ENCODE measurements at places on chromosomes 3 and 15.

- DNase-seq = no peak
Observed at GRCh38 chr3:40211579-40211978, 97.9 kb upstream of the EIF1B start.

GRCh38 chr3:51943451-51944391 lies 1.6 kb downstream of the PARP3 start:
- no peak for DNase-seq

GRCh38 chr3:127404221-127405009 lies 116.6 kb upstream of the PRR20G start:
- DNase-seq = no peak

- DNase-seq = no peak
Observed at GRCh38 chr15:72201391-72201921, 3.9 kb upstream of the GRAMD2A start.

- DNase-seq = no peak
Observed at GRCh38 chr3:99128725-99129505, 227.4 kb upstream of the DCBLD2 start.

DNA sequence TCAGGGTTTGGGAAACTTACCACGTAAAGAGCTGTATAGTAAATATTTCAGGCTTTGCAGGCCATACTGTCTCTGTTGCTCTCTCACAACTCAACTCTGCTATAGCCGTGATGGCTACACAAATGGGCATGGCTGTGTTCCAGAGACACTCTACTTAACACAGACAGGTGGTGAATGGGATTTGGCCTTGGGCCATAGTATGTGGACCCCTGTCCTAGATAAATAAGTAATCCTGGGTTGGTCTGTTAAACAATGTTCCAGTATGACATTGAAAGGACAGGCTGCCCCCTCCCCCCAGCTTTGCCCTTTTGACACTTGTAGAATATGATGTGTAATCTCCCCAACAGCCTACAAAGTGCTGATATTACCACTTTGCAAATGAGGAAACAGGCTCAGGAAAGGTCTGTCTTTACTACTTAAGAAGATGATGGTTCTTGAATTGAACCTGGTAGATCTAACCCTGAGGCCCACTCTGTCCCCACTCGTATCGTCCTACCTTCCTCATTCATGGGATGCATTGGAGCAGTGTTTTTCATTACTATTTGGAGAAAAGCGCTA lies 38.4 kb downstream of the SLCO3A1 start:
- DNase-seq = peak; percentile 69

DNA sequence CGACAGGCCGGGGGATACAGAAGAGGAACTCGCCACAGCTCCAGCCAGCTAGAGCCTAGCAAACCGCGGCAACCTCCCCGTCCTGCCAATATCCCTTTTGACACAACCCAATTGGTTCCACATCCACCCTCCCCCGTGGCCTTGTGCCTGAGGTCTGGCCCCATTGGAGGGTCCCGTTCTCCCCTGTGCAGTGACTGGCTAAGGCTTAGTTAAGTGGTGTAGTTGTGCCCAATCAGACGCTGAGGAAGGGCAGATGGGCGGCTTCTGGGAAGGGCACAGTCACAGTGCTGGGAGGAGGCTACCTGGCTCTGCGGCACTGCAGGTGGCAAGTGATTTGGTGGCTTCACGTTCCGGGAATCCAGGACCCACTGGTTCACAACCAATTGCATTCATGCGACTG lies 78.6 kb downstream of the SNRK start:
- no peak for DNase-seq

DNA sequence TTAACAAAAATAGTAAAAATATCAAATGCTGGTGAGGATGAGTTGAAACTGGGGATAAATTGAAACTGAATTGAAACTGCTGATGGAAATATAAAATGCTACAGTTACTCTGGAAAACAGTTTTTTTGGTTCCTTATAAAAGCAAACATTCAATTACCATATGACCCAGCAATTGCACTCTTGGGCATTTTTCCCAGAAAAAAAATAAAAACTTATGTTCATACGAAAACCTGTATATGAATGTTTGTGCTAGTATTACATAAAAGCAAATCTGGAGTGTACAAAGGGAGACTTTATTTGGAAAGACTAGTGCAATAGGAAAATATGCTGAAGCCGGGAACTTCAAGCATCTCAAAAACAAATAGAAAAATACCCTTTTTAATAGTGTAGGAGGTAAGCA lies 857.9 kb upstream of the CADM2 start:
- no peak for DNase-seq

- no peak for DNase-seq
Observed at GRCh38 chr15:71072423-71072822, 42.8 kb upstream of the THSD4 start.

GRCh38 chr3:103600844-103601243 lies 1166.0 kb downstream of the ZPLD1 start:
- no peak for DNase-seq

- no peak for DNase-seq
Observed at GRCh38 chr3:117811786-117812185, 1102.2 kb downstream of the TUSC7 start.

DNA sequence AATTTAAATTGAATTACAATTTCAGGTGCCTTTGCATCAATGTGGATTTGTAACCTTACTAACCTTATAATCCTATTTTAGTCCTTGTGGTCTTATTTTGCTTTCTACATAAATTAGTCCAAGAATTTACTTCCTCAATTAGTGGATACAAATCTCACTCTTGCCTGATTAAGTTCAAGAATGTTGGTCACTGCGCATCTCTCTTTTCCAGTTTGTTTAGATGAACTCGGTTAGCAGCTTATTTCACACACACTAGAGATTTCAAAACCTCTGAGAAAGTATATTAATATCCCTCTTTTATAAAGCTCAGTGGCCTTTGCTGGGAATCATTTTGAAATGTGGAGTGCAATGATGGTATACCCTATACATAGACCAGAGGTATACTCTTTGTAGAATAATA lies 243.4 kb downstream of the DTWD1 start:
- no peak for DNase-seq

- DNase-seq = no peak
Observed at GRCh38 chr3:168134931-168135330, 39.2 kb upstream of the GOLIM4 start.

DNA sequence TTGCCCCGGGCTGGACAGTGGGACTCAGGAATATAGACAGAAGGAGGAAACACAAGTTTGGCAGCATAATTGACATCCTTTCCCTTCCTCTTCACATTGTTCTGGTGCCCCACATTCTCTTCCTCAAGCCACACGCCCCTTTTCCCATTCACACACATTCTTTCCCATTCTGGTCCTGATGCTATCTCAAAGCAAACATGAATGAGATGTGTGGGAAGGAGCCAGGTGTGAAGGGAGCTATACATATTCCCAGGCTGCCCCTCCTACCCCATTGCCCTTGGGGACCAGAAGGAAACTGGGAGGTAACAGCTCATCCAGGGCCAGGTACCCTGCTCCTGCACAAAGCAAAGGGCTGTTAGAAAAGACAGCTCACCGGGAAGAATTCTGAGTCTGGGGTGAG lies 23.4 kb upstream of the CLK3 start:
- DNase-seq = no peak

DNA sequence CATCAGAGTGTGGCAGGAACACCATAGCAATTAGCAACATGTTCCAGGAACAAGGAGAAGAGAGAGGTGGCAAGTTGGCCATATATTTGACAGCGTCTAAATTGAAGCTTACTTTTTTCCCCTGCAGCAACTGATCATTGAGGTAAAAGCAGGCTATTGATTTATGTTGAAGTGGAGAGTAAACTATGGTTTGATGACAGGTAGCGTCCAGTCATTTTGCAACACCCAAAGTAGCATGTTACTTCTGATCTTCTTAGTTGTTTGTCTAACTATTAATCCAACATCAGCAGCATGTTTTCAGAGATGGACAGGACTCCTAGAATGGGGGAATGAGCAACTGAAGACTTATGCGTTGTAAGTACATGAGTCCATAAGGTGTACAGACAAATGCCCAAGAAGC lies 225.8 kb downstream of the ZPLD1 start:
- no peak for DNase-seq

- DNase-seq = no peak
Observed at GRCh38 chr3:9778143-9779074, 8.7 kb upstream of the CAMK1 start.

- DNase-seq = no peak
Observed at GRCh38 chr3:61645148-61645547, 83.8 kb downstream of the PTPRG start.

GRCh38 chr3:137987723-137988122 lies 22.2 kb upstream of the CLDN18 start:
- no peak for DNase-seq

- no peak for DNase-seq
Observed at GRCh38 chr3:59450946-59451763, 401.3 kb upstream of the CFAP20DC start.

- no peak for DNase-seq
Observed at GRCh38 chr15:56351353-56351752, 13.9 kb upstream of the TEX9 start.

DNA sequence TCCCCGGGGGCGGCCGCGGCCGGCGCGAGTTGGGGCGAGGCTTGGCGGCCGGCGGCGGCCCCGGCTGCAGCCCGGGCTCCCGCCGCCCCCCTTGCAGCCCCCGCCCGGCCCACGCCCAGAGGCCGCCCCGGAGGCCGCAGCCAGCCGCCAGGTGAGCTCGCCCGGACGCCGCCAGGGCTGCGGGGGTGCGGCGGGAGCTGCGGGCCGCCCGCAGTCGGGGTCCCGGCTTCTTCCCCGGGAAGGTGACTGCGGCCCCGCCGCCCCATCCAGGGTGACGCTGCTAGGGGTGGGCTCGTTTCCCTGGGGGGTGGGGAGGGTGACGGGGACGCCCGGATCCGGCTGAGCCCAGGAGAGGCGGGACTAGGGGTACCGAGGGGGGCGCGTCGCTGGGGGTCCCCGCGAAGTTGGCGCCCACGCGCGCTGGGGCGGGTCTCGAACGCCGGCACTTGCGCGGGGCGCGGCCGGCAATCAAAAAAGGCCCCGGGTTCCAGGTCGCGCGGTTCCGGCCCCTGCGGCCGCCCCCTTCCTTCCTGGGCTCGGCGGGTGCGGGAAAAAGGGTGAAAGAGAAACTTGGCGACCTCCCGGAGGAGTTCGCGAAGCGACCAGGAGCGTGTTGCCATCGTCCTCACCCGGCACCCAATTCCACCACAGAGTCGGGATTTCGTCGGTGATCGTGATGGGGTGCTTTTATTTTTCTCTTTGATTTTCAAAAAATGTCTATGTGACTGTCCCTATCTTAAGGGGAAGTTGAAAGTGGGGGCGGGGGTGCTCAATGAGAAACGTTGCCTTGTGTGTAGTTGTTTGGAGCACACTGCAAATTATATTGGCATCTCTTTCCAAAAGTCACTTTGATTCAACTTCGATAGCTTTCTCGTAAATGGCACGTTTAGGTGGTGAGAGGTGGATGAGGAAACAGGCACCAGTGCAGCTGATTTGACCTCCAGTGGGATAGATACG lies 619 bp downstream of the ATXN7 start:
- no peak for DNase-seq

GRCh38 chr15:31016446-31016915 lies 25.1 kb upstream of the MTMR10 start:
- no peak for DNase-seq

DNA sequence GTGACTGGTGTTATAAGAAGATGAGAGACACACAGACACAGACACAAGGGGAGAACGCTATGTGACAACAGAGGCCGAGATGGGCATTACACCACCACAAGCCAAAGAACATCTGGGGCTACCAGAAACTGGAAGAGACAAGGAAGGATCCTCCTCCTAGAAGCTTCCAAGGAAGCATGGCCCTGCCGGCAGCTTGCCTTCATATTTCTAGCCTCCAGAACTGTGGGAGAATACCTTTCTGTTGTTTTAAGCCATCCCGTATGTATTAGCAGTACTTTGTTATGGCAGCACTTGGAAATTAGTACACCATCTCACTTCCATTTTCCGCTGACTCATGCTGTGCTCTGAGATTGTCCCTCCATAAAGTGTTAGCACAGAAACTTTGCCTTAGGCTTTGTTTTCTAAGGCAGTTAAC lies 38.7 kb upstream of the CA12 start:
- DNase-seq = no peak

GRCh38 chr15:59373215-59373614 lies 544 bp upstream of the MYO1E start:
- DNase-seq = no peak

- DNase-seq = no peak
Observed at GRCh38 chr3:107857854-107858253, 233.0 kb downstream of the CD47 start.

DNA sequence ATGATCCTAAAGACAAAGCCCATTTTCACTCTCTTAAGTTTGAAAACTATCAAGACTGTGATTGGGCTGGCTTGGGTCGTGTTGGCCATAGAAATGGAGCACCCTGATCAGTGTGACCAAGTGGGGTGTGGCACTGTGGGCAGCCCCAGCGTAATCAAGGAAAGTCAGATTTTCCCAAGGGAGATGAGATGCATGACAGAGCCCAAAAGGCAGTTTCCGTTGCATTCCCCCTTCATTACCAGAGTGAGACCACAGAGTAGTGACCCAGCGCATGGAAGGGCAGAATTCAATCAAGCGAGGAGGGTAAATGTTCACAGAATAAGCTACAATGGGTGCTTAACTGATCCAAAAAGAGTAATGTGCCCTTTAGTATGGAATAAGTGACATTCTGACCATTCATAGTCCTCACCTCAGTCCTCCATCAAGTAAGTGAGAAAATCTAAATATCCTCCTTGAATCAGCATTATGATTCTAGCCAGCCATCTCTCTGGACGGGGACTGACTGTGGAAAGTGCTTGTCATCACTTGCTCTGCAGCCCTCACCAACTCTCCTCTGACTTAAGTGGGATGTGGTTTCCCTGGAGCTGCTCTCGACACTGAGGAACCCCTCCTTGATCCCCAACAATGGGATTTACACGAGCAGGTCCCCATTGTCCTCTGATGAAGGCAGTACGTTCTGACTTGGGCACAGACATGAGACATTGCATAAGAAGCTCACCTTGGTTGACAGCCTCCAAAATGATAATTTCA lies 430.5 kb downstream of the OCA2 start:
- no peak for DNase-seq

DNA sequence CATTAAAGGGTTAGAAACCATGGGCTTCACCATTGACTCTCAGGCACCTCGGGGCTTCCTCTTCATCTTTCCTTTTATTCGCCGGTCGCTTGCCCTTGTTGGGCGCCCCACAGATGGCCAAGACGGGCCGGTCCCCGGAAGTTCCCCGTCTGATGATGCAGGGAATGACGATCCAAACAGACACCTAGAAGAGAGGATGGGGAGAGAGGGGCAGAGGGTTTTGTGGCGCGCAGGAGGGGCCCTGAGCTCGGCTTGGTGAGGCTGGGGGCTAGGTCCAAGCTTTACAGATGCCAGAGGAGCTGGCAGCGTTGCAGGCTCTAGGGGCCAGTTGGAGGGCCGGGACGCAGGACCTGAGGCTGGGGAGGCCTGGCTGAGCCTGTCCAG lies 532 bp upstream of the ESYT3 start:
- DNase-seq = no peak

Measured in NCI-H1092 (cell line).